Chondrocyte (in vitro differentiated cells): ENCODE measurements at places on chromosomes 7 and 10. TPM values are rescaled to one million over a fixed set of nuclear protein-coding genes. Genes with fewer than 3 reads are reported as not detected.

Gene RARRES2
- 1.4 to 1.9 TPM (median 1.8 TPM) in 3 replicates for total RNA-seq

DNA sequence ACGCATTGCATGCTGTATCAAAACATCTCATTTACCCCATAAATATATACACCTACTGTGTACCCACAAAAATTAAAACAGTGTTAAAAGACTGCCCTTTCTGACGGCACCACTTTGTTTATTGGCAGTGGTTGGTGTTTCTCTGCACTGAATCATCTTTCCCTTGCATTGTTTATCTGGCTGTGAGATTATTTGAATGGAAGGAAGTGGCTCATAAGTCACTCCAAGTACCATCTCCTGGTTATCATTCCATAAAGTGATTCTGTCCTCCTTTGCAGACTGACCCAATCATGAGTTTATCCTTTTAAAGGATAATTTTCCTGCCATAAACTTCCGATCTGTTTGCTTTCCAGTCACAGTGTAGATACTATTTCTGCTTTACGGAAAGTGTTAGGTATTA is 183.8 kb downstream of the CAMK1D start:
- no peaks in the 10 kb centered on the region for H3K27me3 ChIP-seq
- peaks cover 17% of the 10 kb centered on the region for H3K4me1 ChIP-seq
- DNase-seq, result no peak
- no peak overlapping the region for H3K27ac ChIP-seq
- H3K36me3 ChIP-seq, result no peaks in the 10 kb centered on the region

Gene TUBB8
- 0.22 TPM in 1 of 3 replicates, not detected in the others for total RNA-seq

GRCh38 chr10:19588608-19589007 is 227.6 kb upstream of the PLXDC2 start:
- peaks cover 5% of the 10 kb centered on the region for H3K36me3 ChIP-seq
- no peaks in the 10 kb centered on the region for H3K4me1 ChIP-seq
- H3K27me3 ChIP-seq, result no peaks in the 10 kb centered on the region
- DNase-seq, result no peak
- H3K4me3 ChIP-seq, result no peak overlapping the region

- no peak overlapping the region for H3K27ac ChIP-seq
- H3K27me3 ChIP-seq, result no peaks in the 10 kb centered on the region
- H3K4me1 ChIP-seq, result peaks cover 13% of the 10 kb centered on the region
- no peak overlapping the region for H3K4me3 ChIP-seq
Measured at GRCh38 chr7:149723082-149723767, 50.2 kb downstream of the ZNF467 start.

GRCh38 chr10:133023216-133023843 is 64.4 kb upstream of the ADGRA1 start:
- H3K4me1 ChIP-seq, result no peaks in the 10 kb centered on the region
- H3K27ac ChIP-seq, result no peak overlapping the region
- no peak for DNase-seq
- H3K36me3 ChIP-seq, result no peaks in the 10 kb centered on the region

DNA sequence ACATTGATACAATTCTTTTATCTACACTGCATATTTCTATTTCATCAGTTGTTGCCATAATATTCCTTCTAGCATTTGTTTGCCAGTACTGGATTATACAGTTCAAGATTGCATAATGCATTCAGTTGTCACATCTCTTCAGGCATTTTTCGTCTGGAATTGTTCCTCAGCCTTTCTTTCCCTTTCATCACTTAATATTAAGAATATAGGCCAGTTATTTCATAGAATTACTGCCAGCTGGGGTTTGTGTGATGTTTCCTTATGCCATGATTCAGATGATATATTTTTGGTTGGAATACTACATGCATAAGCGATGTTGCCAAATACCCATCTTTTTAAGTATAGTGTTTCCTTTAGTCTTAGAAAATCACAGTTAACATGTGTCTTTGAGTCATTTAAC is 20.8 kb downstream of the KIFBP start:
- no peak for DNase-seq
- no peak overlapping the region for H3K4me3 ChIP-seq
- no peaks in the 10 kb centered on the region for H3K27me3 ChIP-seq
- H3K4me1 ChIP-seq, result peaks cover 6% of the 10 kb centered on the region
- H3K27ac ChIP-seq, result peak overlapping the region; percentile 63
- peaks cover 24% of the 10 kb centered on the region for H3K36me3 ChIP-seq

DNA sequence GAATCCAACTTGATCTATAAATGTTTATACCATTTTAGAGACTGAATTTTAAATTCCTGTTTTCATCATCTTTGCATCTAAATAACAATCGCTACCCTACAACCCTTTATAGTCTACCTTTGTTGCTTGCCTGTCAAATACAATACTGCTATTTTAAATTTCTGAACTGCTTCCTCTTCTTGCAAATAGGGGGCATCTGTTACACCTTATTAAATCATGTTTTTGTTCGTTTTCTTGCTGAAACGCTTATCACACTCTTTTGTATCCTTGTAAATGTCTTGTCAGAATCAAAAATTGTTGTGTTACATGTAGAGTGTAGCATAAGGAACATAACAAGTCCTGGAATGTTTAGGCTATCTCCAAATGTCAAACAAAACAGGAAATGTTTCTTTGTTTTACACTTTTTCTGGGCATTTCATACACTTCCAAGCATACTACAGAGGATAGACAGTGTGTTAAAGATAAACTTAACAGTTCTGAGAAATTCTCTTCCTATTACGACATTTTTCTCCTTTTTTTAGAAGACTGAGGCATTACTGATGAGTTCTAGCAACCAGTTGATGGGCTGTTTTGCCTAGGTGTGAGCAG is 281.3 kb downstream of the GPR158 start:
- no peak overlapping the region for H3K4me3 ChIP-seq
- no peaks in the 10 kb centered on the region for H3K27me3 ChIP-seq
- H3K4me1 ChIP-seq, result no peaks in the 10 kb centered on the region
